NCI-H510A treated with DMSO at 0.1 percent for 48 hours (cell line): ENCODE measurements at places on chromosomes 3 and 15.

DNA sequence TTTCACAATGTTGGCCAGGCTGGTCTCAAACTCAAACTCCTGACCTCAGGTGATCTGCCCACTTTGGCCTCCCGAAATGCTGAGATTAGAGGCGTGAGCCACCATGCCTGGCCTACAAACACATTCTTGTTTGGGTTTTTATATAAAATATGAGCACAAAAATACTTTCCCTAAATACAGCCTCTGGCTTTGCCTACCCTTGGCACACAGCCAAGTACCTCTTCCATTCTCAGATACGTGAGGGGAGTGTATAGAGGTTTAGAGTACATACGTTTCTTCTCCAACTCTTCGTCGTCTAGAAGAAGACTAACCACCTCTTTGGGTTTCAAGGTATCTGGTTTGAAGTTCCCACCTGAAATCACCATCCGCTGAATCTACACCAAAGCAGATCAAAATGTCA, 33.5 kb downstream of the CHAC1 start:
- DNase-seq: no peak

DNA sequence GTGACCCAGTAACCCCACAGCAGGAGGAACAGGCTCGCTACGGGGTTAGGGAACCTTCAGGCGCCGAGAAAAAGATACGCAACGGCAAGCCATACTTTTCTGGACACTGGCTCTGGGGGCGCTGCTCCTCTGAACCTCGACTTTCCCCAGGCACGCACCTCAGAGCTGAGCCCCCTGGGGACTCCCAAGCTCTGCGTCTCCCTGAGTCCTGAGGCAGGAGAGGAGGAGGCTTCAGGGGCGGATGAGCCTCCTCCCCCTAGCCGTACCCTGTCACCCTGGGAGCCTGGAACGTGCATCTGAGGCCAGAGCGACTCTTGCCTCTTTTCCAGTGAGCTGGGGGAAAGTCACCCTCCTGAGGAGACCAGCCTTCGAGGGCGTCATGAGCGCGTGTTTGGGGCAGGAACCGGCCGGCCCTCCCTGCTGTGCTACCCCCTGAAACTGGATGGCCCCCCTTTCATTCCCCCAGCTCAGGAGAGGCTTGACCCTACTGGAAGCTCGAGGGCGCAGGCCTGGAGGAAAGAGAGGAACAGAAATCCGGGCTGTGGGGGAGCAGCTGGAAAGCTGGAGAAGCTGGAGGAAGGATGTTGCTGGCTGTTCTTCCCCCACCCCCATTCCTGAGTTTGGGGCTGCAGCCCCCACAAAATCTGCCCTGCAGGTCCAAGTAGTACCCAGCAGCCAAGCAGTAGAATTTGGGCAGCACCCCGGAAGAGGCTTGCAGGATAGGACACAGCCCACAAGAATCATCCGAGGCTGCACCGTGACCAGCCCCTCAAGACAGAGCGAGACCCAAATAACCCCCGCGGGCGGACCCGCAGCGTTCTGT, 25.1 kb upstream of the POLG start:
- no peak for DNase-seq

DNA sequence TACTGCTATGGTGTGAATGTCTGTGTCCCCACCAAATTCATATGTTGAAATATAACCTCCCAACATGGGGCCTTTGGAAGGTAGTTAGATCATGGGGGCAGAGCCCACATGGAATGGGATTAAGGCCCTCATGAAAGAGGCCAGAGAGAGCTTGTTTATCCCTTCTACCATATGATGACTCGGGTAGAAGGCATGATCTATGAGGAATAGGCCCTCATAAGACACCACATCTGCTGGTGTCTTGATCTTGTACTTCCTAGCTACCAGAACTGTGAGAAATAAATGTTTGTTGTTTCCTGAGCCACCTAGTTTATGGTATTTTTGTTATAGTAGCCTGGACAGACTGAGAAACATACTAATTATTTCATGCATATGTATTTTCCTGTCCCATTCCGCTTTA, 51.9 kb downstream of the WWTR1 start:
- no peak for DNase-seq

DNA sequence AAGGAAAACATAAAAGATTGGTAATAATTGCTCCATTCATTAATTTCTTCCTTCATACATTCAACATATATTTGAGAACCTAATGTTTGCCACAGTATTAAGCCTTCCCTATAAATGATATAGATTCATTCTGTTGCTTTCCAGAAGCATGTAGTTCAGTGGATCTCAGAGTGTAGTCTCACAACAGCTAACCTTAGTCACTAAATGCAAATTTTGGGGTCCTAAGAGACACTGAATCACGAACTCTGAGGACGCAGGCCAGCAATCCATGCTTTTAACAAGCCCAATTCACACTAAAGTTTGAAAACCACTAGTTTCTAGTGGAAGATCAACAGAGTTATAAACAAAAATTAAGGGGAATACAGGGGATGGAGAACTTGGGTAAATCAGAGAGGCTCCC, 7.2 kb upstream of the AQR start:
- no peak for DNase-seq

DNA sequence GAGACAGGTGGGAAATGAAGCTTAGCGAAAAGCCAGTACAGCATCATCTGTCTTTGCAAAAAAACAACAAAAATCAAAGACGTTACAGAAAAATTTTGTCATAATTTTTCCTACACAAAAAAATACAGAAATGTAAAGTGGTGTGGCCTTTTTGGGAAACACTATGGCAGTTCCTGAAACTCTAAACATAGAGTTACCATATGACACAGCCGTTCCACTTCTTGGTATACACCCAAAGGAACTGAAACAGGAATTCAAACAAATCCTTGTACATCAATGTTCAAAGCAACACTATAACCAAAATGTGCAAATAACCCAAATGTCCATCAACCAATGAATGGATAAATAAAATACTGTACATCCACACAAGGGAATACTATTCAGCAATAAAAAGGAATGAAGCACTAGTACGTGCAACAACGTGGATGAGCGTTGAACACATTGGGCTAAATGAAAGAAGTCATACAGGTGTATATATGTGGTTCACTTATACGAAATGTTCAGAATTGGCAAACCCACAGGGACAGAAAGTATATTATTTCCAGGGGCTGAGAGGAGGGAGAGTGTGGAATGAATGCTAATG, 46.8 kb downstream of the GLB1 start:
- no peak for DNase-seq

DNA sequence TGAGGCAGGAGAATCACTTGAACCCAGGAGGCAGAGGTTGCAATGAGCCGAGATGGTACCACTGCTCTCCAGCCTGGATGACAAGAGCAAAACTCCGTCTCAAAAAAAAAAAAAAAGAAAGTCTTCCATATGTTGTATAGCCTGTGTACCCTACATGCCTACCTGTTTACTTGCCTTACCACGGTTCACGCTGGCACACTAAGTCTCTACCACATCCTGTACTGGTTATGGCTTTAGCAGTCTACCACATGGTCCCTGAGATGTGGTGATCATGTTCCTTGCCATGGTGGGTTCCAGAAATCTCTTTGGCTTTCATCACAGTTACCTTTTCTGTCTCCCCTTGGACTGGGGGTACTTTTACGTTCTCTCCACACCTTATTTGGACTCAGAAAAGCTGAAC, 63.8 kb upstream of the TBC1D5 start:
- DNase-seq: no peak

DNA sequence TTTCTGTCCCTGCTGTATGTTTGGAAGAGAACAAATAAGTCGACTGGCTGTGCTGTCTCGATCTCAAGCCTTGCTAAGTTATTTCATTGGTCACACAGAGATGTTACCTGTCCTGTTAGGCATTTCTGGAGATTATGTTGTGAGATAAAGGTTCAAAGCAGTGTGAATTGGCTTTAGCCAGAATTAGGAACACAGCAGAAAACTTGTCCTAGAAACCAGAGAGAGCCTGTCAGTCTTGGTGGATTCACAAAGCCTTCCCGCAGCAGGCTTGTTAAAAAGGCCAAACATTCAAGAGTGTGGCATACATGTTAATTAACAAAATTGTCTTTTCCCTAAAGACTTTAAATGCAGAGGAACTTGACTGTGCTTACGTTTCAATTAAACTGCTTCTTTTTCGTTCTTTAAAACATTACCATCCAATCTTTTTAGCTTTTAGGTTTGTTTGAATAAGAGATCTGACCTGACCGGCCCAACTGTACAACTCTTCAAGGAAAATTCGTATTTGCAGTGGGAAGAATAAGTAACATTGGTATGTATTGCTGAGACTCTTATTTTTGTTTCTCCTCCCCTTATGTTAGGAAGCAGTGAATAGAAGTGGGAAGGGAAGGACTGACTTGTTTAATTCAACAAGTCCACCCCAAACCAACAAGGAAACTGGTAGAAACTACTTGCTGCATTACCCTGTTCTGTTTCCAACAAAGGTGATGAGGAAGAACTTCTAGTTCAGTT, 25.2 kb downstream of the ABHD2 start:
- DNase-seq: no peak

GRCh38 chr3:50327129-50327528, 894 bp downstream of the TUSC2 start:
- no peak for DNase-seq

DNA sequence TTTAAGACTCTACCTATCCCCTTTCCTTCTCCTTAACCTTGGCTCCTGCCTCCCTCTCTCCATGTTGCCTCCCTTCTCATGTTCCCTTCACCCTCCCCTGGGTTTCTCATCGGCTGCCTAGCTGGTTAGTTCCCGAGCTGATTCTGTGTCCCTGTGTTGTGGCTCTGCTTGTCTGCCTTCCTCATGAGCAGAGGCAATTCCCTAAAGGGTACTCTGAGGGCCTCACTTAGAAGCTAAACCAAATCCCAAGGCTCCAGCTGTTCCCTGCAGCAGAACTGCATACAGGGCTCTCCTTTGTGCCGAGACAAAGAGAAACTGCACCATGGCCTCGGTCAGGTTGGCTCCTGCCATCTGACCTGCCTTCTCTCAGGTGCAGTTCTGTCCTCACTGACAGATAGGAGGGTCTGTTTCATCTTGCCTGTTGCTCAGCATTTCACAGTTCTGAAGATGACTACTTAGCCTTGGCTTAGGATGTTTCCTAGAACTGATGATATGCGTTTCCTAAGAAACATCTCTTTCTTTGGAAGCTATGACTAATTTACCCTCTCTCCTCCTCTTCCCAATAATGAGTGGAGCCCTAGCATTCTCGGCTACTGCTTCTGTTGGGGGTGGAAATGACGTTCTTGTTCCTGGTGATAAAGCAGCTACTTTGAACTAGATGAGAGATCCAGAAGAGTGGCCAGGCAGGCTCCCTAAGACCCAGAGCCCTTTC, 27.1 kb downstream of the DUOX1 start:
- no peak for DNase-seq

DNA sequence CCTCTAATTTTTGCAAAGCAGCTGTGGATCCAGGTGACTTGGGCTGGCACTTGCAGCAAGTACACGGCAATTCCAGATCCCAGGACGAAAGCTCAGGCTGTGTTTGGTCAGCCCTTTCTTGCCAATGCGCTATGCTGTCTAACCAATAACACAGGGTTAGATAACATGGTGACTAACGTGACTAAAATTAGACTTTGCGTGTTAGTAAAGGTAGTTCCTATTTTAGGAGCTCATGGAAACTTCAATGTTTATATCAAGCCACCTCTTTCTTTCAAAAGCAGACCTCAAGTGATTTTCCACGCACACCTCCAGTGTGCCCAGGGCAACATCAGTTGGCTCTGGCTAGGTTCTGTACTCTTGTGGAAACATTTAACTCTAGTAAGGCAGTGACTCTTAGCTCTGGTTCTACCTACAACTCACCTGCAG, 32.5 kb downstream of the CDCP1 start:
- no peak for DNase-seq

DNA sequence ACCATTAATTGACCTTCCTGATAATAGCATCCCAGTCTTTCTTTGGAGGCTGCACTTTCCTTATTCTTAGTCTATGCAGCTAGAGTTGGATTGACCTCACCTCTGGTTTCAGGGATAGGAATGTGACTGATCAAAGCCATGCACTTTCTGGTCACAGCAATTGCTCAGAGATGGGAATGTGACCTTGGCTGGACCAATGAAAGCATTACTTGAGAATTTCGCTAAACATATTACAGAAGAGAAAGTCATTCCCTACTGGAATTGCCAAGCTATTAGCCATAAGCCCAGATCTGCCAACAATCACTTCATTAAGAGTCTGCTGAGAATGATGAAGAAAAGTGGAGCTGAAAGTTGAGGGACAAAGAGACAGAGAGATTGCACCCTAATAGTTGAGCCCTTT, 32.7 kb downstream of the RTP1 start:
- no peak for DNase-seq

DNA sequence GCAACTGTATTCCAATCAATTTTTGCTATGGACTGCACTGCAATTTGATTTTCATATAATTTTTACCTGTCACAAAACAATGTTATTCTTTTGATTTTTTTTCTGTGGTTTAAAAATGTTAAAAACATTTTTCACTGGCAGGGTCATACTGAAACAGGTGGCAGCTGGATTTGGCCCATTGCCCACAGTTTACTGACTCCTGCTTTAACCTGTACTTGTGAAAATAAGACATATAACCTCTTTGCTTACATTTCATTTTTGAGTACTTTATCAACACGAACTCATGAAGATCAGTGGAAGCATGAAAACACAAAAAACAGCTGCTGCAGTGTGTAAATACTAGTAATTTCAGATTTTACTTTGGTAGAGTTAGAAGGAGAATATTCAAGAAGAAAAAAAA, 313.1 kb downstream of the WDR72 start:
- DNase-seq: peak; percentile 36

- DNase-seq: no peak
Measured at GRCh38 chr15:24696842-24697241, 21.3 kb downstream of the NPAP1 start.

- DNase-seq: no peak
Measured at GRCh38 chr3:72269475-72269874, 484.5 kb upstream of the PROK2 start.

DNA sequence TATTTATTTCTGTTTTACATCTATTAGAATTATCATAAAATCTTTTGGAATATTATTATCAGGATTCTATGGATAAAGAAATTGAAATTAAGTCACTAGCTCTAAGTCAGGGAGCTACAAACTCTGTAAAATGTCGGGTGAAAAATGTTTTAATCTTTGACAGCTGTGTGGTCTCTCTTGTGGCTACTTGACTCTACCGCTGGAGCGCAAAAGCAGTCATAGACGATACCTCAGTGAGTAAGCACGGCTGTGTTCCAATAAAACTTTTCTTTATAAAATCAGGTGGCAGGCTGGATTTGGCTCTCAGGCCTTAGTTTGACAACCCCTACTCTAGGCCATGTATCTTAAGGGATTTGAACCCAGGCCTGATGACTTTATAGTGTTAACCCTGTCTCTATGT, 88.5 kb upstream of the PFN2 start:
- no peak for DNase-seq

- peak; percentile 64 for DNase-seq
Measured at GRCh38 chr3:180036092-180036670, 556 bp downstream of the PEX5L start.

GRCh38 chr3:170352936-170353335, 4.6 kb upstream of the SKIL start:
- no peak for DNase-seq

GRCh38 chr15:51776952-51777569, 25.7 kb downstream of the TMOD2 start:
- peak; percentile 64 for DNase-seq

DNA sequence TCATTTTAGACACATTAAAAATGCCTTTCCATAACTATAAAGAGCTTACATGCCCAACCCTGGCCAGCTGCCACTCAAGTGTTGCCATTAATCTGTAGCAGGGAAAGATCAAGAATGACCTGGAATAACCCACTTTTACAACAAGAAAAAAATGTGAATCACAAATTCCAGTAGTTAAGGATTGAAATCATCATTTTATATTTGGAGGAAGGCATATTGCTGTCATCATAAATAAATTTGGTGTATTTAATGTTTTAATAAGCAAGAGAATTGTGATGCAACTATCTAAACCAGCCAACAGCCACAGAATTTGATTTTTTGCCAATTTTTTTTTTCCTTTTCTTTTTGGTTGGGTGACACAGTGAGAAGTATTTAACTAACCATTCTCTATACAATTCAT, 240.0 kb upstream of the SEMA6D start:
- no peak for DNase-seq
